Caco-2 (cell line): ENCODE measurements at places on chromosomes 6 and 20. TPM values are rescaled to one million over a fixed set of nuclear protein-coding genes. Genes with fewer than 3 reads are reported as not detected.

The COQ3 gene
- 5.8 and 6.4 TPM in 2 replicates for total RNA-seq

The EFHC1 gene
- total RNA-seq, result 12.2 and 14.6 TPM in 2 replicates

The PROKR2 gene
- total RNA-seq, result not detected in 2 replicates

The BMP2 gene
- 24.3 and 27.3 TPM in 2 replicates for total RNA-seq

The POPDC3 gene
- 0.70 and 0.84 TPM in 2 replicates for total RNA-seq

The BCAS1 gene
- 1.2 and 2.0 TPM in 2 replicates for total RNA-seq

The BTN1A1 gene
- total RNA-seq, result 7.3 and 8.3 TPM in 2 replicates

The IL17F gene
- total RNA-seq, result not detected in 2 replicates

The MTO1 gene
- 28.7 and 33.1 TPM in 2 replicates for total RNA-seq

The PTCRA gene
- not detected in 2 replicates for total RNA-seq

The SLC12A5 gene
- 0.56 and 1.9 TPM in 2 replicates for total RNA-seq

The C6orf141 gene
- 2.1 and 2.3 TPM in 2 replicates for total RNA-seq

The C20orf96 gene
- 10.3 and 11.5 TPM in 2 replicates for total RNA-seq

The PNPLA1 gene
- 0.19 and 0.25 TPM in 2 replicates for total RNA-seq

The SAPCD1 gene
- total RNA-seq, result 6.4 and 13.0 TPM in 2 replicates

The PDE7B gene
- not detected in 2 replicates for total RNA-seq

The SNPH gene
- total RNA-seq, result 0.28 and 0.36 TPM in 2 replicates

The PRSS16 gene
- 16.4 and 16.5 TPM in 2 replicates for total RNA-seq

The C6orf58 gene
- total RNA-seq, result not detected in 2 replicates

The CRYBG1 gene
- total RNA-seq, result 10.6 and 13.2 TPM in 2 replicates

The SMOC2 gene
- 2.8 and 4.5 TPM in 2 replicates for total RNA-seq

The MAFB gene
- 0.88 and 1.2 TPM in 2 replicates for total RNA-seq

The CPNE1 gene
- 815 and 833 TPM in 2 replicates for total RNA-seq

The NHSL1 gene
- 39.9 and 41.9 TPM in 2 replicates for total RNA-seq
